Nucleus accumbens (tissue), 56 donors: ENCODE measurements at places on chromosomes 16 and 17.

- no peak for DNase-seq
These were observed 805 bp downstream of the HNF1B start for GRCh38 chr17:37743875-37744632.

DNA sequence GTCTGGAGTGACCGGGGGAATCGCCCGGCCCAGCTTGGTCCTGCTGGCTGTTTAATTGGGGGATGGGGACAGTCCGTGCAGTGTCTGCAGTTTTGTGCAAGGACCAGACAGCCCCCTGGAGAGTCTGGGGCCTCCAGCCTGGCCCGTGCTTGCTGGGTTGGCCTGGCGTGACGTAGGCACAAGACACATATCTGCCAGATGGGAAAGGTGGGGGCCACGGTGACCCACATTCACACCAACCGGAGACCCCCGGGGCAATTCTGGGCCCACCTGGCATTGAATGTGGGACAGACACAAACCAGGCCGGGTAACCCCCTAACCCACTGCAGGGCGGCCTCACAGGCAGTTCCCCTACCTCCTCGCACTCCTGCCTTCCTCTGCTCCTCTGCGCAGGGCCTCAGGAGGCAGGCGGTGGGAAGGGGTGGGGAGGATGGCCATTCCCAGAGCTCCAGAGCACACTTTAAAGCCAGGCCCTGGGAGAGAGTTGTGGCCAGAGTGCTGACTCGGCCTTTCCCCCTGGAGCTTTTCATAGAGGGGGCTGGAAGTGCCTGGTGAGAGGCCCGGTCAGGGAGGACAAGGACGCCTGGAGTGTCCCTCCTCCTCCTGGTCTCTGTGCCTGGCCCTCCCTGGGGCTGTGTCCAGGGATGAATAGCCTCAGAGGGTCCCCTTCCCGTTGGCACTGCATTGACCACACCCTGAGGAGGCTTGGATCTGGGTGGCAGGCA is 1.5 kb downstream of the MRC2 start:
- DNase-seq = no peak

DNA sequence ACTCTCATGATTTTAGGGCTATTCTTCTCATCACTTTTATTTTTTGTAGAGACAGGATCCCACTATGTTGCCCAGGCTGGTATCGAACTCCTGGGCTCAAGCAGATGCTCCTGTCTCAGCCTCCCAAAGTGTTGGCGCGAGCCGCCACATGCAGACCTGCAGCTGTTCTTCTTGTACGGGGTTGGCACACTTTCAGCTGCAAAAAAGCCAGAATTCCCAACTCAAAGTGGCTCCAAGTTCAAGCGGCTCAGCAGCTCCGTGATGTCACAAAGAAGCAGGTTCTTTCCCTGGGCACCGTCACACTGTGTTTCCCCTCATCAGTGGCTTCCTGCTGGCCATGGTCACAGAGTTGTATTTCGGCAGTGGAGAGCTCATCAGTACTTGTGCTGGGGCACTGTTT is 6.7 kb upstream of the SBK1 start:
- no peak for DNase-seq

GRCh38 chr16:10368969-10369551 is 16.8 kb upstream of the ATF7IP2 start:
- DNase-seq = no peak

- DNase-seq = no peak
These were observed 169.8 kb downstream of the PRKCB start for GRCh38 chr16:24005577-24005976.

GRCh38 chr16:1775006-1775845 is 2.3 kb upstream of the MRPS34 start:
- no peak for DNase-seq

- no peak for DNase-seq
These were observed 89.9 kb downstream of the C16orf78 start for GRCh38 chr16:49463529-49463928.

GRCh38 chr16:54953461-54953860 is 22.8 kb downstream of the IRX5 start:
- no peak for DNase-seq

GRCh38 chr17:81002409-81003361 is 11.0 kb downstream of the CHMP6 start:
- no peak for DNase-seq

GRCh38 chr16:77068402-77068801 is 122.6 kb upstream of the MON1B start:
- no peak for DNase-seq

DNA sequence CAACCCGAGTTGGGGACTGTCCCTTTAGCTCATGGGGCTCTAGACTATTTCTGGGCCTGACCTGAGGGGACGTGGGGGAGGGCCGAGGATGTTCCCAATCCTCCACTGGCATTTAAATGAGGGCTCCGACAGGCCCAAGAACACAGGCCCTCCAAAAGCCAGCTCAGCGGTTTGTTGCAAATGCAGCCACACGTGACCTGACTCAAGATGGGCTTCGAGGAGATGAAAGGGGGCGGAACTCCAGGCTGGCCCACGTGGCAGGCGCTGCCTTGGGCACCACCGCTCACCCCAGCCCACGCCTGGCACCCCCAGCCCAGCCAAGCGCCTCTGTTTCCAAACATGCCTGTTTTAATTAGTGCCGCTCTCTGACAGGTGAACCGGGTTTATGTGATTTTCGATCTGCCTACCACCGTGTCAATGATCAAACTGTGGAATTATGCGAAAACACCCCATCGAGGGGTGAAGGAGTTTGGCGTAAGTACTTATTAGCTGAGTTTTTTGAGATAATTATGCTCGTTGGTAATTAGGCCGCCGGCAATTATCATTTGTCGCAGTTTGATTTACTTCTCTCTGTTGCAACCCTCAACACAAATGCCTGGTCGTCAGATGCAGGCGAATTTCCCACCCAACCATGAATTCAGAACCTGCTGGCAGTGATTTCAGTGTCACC is 226.7 kb downstream of the KATNIP start:
- DNase-seq = peak; percentile 53

GRCh38 chr17:31477417-31478055 is 86.1 kb downstream of the RAB11FIP4 start:
- no peak for DNase-seq

DNA sequence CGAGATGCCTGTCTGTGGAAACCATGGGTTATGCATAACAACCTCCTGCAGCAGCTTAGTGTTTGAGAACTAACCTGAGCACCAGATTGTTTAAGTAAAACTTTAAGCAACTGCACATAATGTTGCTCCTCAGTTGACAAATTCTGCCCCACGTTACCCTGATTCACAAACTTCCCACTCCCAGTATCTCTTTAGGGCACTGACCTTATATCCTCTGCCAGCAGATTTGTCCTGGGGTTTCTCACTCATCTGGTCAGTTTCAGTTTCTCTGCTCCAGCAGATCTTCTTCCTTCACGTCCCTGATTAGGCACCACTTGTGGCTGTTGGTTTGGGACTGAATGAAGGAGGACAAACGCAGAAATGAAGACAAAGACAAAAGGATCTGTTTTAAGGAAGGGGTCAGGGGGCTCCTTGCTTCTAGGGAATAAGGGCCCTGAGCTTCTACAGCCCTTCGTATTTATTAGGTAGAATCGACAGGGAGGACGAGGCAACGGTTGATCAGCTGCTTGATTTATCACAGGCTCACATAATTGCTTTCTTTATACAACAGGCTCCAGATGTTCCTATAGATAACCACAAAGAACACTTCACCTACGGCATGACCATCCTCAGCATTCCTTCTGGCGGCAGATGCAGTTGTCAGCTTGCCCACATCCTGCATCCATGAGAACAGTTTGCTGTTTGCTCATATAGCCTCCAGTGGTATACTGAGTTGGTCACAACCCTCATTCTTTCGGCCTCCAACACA is 13.5 kb upstream of the ZNF689 start:
- no peak for DNase-seq

- DNase-seq = no peak
These were observed 52.1 kb downstream of the BANP start for GRCh38 chr16:88003316-88003715.

DNA sequence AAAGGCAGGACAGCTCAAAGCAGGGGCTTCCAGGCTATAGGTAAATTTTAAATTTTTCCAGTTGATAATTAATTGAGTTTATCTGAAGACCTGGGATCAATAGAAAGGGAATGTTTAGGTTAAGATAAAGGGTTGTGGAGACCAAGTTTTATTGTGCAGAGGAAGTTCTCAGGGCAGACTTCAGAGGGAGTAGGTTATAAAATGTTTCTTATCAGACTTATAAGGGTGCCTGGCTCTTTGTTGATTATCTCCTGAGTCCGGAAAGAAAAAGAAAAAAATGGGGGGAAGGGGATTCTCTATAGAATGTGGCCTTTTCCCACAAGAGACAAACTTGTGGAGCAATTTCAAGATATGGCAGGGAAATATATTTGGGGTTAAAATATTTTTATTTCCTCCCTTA is 15.9 kb downstream of the SLC46A1 start:
- DNase-seq = no peak

GRCh38 chr16:50246299-50247122 is 19.8 kb upstream of the ADCY7 start:
- DNase-seq = no peak

DNA sequence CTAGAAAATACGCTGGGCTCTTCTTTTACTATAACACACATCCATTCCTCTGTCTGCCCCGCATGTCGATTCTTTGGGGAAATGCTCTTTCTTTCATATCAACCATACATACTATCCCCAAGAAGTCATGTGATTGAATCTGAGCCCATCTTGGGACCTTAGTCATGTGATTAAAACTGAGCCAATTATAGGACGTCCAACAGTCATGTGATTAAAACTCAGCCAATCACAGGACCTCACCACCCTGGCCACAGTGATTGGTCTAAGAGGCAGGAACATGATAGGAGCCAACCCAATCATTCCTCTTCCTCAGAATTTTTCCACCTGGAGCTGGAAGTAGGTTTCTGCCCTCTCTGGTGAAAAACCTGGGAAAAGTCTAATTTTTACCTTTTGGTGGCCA is 78.8 kb downstream of the TMEM114 start:
- DNase-seq = no peak

DNA sequence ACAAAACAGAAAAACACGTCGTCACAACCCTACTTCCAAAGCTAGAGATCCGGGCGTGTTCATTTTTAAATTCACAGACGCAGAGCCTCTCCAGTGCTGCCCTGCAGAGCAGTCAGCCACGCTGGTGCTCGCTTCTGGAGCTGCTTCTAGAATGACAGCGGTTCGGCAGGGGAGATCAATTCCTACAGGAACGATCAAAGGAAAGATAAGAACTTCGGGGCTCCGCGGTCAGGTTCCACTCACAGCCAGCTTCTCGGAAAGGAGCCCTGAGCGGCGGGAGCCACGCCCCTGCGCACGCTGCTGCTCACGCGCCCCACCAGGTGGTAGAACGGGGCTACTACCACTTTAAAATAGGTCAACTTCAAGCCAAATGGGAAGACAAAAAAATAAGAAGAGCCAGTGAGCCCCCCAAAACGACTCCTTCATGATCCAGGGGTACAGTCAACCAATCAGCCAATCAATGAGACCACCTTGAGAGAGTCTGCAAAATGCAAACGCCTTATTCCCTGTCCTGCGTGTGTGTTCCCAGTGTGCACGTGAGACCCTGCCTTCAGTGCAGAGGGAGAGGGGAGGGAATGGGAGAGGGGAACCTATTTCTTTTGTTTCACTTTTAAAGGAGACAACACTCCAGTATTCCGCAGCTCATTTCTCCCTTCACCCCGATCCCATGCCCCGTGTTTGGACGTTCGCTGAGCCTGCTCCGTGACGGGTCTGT is 209.7 kb downstream of the RBFOX3 start:
- DNase-seq = no peak

DNA sequence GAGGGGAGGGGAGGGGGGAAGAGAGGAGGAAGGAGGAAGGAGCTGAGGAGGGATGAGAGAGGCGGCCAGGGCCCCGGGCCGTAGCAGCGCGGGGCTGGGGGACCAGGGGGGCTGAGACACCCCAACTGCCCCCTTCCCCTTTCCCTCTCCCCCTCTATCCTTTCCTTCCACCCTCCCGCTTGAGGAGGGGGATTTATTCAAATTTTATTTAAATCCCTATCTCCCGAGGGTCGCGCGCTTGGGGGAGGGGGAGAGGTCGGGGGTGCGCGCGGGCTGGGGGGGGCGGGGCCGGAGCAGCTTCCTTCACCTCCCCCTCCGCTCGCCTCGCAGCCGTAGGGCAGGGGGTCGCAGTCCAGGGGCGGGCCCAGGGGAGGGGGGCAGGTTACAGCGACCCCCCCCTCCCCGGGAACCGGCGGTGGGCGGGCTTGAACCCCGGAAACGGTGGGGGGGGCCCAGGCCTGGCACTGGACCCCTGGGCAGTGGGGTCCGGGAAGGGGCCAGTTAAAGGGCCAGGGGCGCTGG is at the start of gene FBXL19:
Gene FBXL19 (plus strand): TSS at position 19 of the 522 bp plus-strand sequence. CDS start 2,183 bp downstream, outside the sequence.
- no peak for DNase-seq
